Urinary bladder (tissue), 4 donors: ENCODE measurements at places on chromosomes 1 and 21. TPM values are rescaled to one million over a fixed set of nuclear protein-coding genes. Genes with fewer than 3 reads are reported as not detected.

DNA sequence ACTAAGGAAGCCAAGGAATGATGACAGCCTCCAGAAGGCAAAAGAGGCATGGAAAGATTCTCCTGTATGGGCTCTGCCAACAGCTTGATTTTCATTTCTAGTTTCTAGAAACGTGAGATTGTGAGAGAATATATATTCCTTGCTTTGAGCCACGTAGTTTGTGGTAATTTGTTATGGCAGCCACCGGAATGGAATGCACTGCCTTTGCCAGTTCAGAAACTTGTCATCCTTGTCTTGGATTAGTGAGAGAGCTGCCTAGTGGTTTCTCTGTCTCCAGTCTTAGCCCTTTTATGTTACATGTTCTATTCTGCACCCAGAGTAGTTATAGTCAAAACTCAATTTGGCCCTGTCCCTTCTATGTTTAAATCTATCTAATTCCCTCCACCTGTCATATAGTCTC is 216.0 kb upstream of the PTGFR start:
- no peak for DNase-seq

DNA sequence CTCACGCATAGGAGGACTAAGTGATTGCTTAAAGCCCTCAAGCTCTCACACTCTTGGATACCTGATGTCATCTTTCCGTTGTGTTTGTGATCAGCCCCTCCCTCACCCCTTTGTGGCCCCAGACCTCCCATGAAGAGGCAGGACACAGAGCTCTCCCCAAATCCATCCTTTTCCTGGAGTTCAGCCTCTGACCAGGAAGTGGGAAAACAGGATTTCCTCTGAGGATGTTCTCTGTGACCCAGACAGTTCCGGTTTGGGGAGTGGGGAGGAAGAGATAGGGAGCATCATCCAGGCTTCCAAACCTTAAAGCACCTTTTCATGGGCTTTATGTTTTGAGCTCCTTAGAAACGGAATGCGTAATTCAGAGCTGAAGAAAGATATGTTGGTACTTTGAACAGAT is 11.9 kb upstream of the TAL1 start:
- no peak for DNase-seq

- no peak for DNase-seq
Observed at GRCh38 chr1:37255136-37255795, 219.1 kb upstream of the ZC3H12A start.

GRCh38 chr1:215970406-215970805 is 403.3 kb downstream of the KCTD3 start:
- DNase-seq, result no peak

GRCh38 chr1:4962836-4963235 is 308.4 kb downstream of the AJAP1 start:
- DNase-seq, result no peak

- DNase-seq, result no peak
Observed at GRCh38 chr1:163083690-163084089, 14.5 kb downstream of the RGS4 start.

- DNase-seq, result peak; percentile 72
Observed at GRCh38 chr1:116033322-116033721, 57.0 kb downstream of the SLC22A15 start.

GRCh38 chr1:156571919-156572662 is at the start of gene IQGAP3:
Gene IQGAP3, minus strand, starts transcription at chr1:156572565. Its CDS starts 36 bp downstream, at chr1:156572529.
- DNase-seq, result peak; percentile 42

DNA sequence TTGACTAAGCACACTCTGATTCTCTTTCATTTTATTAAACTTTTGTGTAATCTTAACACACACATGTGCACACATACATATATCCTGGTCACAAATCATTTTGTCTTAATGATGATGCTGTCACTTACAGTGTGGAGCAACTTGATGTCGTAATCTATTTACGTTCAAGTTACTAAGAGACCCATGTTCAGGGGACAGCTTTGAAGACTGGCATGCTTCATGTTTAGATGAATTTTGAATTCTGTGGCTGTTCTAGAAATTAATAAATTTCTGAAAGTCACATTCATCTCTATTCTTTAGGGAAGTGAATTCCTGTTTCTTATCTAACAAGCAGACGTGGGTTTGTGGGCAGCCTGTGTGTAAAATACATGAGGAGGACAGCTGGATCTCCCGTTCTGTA is 1637.8 kb downstream of the PLA2G4A start:
- no peak for DNase-seq

GALE gene
- polyA plus RNA-seq, result 20.2 TPM

GIPC2 gene
- polyA plus RNA-seq, result 2.5 TPM
